ENCODE measurements at places on chromosomes 6 and 20. TPM values are rescaled to one million over a fixed set of nuclear protein-coding genes. Genes with fewer than 3 reads are reported as not detected.

- H3K36me3 ChIP-seq: peaks cover 6% of the 10 kb centered on the region
- no peaks in the 10 kb centered on the region for H3K27me3 ChIP-seq
- H3K4me1 ChIP-seq: no peaks in the 10 kb centered on the region
These were observed 133.7 kb downstream of the MYO6 start for GRCh38 chr6:75882734-75883133.

The OPRM1 gene
- total RNA-seq: not detected

- peak overlapping the region; percentile 77 for H3K27ac ChIP-seq
- H3K4me3 ChIP-seq: peak overlapping the region; percentile 36
- peak; percentile 91 for DNase-seq
- peaks cover 7% of the 10 kb centered on the region for H3K4me1 ChIP-seq
- peaks cover 10% of the 10 kb centered on the region for H3K36me3 ChIP-seq
These were observed 36.7 kb upstream of the AAR2 start for GRCh38 chr20:36199345-36200257.

- no peaks in the 10 kb centered on the region for H3K4me1 ChIP-seq
- no peaks in the 10 kb centered on the region for H3K36me3 ChIP-seq
- no peak overlapping the region for H3K4me3 ChIP-seq
- no peak overlapping the region for H3K27ac ChIP-seq
- H3K27me3 ChIP-seq: no peaks in the 10 kb centered on the region
- DNase-seq: peak; percentile 77
These were observed 197.0 kb downstream of the UTRN start for GRCh38 chr6:144482142-144482541.

DNA sequence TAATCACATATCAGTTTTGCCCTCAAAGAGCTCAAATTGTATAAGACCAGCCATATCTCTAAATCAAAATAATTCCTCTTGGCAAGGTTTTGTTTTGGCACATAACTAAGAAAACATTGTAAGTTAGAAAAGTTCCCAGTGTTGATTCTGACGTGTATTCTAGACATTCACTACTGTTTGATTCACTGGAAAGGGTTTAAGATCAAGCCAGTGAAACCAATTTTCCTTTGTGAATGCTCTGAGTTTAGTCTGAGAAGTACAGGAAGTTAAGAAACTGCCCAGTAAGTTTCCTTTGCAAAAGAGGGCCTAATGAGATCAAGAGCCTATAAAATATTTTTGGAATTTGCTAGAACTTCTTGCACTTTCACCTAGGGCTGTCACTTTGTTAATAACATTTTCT, 143.0 kb downstream of the FNDC1 start:
- no peaks in the 10 kb centered on the region for H3K4me1 ChIP-seq
- H3K4me3 ChIP-seq: no peak overlapping the region
- no peaks in the 10 kb centered on the region for H3K36me3 ChIP-seq
- DNase-seq: no peak
- no peak overlapping the region for H3K27ac ChIP-seq
- peaks cover 2% of the 10 kb centered on the region for H3K27me3 ChIP-seq

DNA sequence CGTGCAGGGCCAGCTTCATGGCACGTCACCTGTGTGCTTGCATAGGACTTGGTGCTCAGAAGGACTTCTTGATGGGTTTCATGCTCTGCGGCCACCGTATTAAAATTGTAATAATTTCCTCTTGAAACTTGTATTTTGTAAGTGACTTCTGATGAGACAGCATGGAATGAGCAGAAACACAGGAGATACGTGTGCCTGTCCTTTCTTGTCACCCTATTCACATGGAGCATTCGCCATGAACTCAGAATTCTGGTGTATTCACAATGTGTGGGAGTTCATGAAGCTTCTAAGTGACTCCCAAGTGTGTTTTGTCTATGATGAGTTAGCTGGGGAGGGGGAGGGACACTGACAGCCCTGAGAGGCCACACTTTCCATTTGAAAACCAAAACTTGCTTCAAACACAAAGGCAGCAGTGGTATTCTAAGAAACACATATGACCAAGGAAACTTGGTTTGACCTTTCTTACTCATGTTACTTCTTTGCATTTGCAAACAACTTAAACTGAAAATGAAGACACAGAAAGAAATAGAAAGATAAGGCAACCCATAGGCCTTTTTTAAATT, 92.1 kb upstream of the NEDD9 start:
- H3K27ac ChIP-seq: no peak overlapping the region
- peaks cover under 1% of the 10 kb centered on the region for H3K27me3 ChIP-seq
- no peaks in the 10 kb centered on the region for H3K36me3 ChIP-seq
- no peak for DNase-seq

DNA sequence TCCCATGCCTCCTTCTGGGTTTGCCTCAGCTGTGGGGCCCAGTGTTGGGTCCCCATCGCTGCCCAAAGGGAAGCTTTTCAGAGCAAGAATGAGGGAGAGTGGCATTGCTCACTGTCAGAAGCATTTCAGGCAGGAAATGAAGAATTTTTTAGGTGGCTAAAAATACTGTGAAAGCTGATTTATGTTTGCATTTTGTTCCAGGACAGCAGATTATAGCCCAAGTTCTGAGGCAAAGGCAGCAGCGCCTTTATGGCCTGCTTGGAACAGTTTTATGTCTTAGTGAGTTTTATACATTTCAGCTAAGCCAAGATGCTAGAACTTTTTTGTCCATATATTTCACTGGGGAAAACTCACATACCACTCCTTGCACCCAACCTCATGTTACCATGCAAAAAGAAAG, 4.3 kb upstream of the CCDC167 start:
- no peak for DNase-seq
- peaks cover 6% of the 10 kb centered on the region for H3K27me3 ChIP-seq
- H3K4me3 ChIP-seq: no peak overlapping the region
- no peak overlapping the region for H3K27ac ChIP-seq
- no peaks in the 10 kb centered on the region for H3K36me3 ChIP-seq

- H3K4me3 ChIP-seq: no peak overlapping the region
- peaks cover 3% of the 10 kb centered on the region for H3K27me3 ChIP-seq
- no peak for DNase-seq
- H3K36me3 ChIP-seq: no peaks in the 10 kb centered on the region
- no peak overlapping the region for H3K27ac ChIP-seq
- no peaks in the 10 kb centered on the region for H3K4me1 ChIP-seq
These were observed 41.1 kb upstream of the BMP6 start for GRCh38 chr6:7684843-7685242.

DNA sequence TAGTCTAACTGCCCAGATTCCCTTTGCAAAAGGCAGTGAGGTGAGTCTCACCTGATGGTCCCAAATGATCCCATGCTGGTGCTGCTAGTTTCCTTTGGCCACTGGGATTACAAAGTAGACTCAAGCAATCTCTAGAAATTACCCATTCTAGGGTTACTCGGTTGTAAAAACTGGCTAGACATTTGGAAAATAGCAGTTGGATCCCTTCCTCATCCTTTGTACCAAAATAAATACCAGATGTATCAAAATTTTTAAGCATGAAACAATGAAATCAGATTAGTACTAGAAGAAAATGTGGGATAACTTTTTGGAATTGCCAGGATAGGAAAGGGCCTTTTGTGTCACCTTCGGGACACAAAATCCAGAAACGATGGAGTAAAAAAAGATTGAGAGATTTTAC, 112.9 kb upstream of the TOP1 start:
- H3K4me3 ChIP-seq: no peak overlapping the region
- no peak overlapping the region for H3K27ac ChIP-seq
- no peaks in the 10 kb centered on the region for H3K4me1 ChIP-seq
- peaks cover 8% of the 10 kb centered on the region for H3K36me3 ChIP-seq
- no peak for DNase-seq
- no peaks in the 10 kb centered on the region for H3K27me3 ChIP-seq

DNA sequence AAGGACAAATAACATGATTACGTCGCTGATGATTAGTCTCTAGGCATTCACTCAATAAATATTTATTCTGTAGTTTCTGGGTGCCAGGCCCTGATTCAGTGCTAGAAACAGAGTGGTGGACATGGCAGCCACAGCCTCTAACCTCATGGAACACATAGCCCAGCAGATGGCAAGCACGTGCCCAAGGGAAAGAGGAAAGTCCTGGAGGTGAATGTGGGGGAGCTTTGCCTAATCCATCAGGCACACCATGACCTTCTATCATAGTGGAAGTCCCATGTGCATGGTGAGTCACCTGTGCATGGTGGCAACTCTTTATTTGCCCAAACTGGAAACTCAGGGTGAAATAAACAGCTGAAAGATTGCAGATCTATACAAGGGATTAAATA, 143.0 kb upstream of the TNFAIP3 start:
- no peaks in the 10 kb centered on the region for H3K27me3 ChIP-seq
- no peaks in the 10 kb centered on the region for H3K36me3 ChIP-seq
- DNase-seq: no peak
- H3K4me3 ChIP-seq: no peak overlapping the region

The BTBD9 gene
- 18.8 TPM for total RNA-seq

The CGA gene
- total RNA-seq: not detected

Measured in glutamatergic neuron (in vitro differentiated cells).